Substantia nigra (tissue), 51 donors: ENCODE measurements at places on chromosomes 5 and 9.
A peak's percentile ranks its signal among the peaks of the same experiment; 100 is the strongest.

DNA sequence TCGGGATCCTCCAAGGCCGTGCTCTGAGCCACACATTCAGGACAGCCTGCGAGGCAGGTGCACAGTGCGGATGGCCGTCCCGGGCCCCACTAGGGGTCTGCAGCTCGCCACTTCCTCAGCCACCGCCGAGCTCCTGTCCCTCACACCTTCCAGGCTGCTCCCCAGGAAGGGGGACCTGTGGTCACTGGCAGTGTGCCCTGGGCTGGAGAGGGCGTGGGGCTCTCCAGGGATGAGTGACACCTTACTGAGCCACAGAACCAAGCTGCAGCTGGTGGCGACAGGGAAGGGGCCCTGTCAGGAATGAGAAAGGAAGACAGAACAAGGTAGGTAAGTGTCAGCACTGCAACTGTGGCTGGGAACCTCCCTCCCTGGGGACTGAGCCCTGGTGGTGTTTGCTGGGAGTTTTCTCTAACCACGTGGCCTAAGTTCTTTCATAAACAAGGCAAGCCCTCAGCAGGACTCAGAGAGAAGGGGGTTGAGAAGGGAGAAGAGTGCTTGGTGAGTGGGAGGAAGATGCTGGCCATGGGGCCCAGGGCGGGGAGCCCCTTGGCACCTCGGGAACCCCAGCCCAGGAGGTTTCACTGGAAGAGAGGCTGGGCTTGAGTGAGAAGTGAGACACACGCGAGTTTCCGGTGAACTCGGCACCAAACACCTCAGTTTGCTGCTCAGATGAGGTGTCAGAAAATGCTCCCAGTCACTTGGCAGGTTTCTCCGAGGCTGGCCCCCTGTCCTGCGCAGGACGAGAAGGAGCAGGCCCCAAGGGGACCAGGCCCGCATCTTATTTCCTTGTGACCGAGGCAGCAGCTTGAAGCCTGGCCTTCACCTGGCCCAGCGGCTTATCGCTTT is 5.2 kb downstream of the IL13 start:
- DNase-seq = no peak

DNA sequence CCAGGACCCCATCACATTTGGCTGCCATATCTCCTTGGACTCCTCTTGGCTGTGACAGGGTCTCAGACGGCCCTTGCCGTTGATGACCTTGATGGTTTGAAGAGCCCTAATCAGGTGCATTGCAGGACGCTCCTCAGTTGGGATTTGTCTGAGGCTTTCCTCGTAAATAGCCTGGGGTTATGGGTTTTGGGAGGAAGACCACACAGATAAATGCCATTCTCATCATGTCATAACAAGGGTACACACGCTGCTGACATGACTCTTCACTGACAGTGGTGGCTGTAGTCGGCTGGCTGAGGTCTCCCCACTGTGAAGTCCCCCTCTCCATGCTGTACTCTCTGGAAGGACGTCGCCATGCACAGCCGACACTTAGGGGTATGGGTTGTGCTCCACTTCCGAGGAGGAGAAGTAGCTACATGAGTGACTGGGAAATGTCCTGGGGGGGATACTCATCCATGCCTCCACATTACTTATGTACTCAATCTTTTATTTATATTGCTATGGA is 42.9 kb upstream of the SPTLC1 start:
- DNase-seq = no peak

- DNase-seq = no peak
Observed at GRCh38 chr5:180138214-180138975, 66.8 kb upstream of the RNF130 start.

GRCh38 chr5:59212596-59212995 is 629.7 kb downstream of the RAB3C start:
- DNase-seq = no peak

DNA sequence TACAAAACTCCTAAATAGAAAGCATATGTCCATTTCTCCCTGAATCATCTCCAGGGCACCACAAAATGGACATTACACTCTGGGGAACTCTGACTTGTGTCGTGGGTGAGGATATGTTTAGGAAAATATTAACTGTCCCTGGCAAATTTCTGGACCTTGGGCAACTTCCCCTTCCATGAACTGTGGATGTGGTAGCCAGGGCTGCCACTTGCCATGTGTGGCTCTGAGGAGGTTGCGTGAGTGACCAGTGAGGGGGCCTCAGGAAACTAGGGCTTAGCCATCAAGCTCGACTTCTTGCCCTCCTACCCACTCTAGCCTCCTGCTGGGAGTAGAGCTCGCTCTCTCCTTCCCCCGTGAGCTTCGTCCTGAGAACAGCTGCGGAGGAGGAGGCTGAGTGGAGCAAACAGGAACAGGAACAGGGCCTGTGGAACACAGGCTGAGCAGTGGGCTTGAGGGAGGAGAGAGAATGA is 13.8 kb upstream of the STC2 start:
- no peak for DNase-seq

DNA sequence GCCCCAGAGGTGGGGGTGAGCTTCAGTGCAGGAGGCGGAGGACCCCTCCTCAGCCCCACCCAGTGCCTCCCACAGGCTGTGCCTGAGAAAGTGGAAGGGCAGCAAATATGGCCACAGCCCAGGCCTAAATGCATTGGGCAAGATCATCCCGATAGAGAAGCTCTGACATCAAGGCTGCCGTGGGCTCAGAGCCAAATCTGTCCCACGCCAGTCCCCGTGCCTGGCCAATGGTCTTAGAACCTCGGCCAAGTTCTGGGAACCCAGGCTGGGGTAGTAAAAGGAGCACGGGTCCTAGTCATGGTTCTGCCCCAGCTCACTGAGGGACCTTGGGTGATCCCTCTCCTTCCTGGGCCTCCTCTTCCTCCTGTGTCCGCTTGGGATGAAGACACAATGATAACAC is 27.7 kb upstream of the TNIP1 start:
- no peak for DNase-seq

GRCh38 chr5:117302949-117303348 is 728.3 kb upstream of the SEMA6A start:
- no peak for DNase-seq

DNA sequence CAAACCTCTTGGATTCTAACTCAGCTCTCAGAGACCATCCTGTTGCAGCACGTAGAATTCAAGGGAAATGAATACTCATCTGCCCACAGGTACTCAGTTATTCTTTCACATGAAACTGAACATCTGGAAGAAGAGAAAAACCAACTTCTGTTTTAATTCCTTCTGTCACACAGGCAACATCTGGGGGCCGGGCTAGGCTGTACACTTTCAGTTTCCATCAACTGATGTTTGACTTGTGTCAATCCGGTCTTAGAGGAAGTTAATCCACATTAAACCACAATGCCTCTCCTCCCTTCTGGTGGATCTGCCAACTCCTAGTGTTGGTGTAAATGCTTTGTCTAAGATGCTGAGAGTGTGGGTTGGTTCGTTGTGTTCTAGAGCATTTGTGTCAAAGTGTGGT is 17.6 kb downstream of the DMRT3 start:
- no peak for DNase-seq

- DNase-seq = peak; percentile 78
Observed at GRCh38 chr9:97598461-97599288, 34.5 kb downstream of the TSTD2 start.
